ENCODE measurements at places on chromosomes 12 and 14. TPM values are rescaled to one million over a fixed set of nuclear protein-coding genes. Genes with fewer than 3 reads are reported as not detected.

DNA sequence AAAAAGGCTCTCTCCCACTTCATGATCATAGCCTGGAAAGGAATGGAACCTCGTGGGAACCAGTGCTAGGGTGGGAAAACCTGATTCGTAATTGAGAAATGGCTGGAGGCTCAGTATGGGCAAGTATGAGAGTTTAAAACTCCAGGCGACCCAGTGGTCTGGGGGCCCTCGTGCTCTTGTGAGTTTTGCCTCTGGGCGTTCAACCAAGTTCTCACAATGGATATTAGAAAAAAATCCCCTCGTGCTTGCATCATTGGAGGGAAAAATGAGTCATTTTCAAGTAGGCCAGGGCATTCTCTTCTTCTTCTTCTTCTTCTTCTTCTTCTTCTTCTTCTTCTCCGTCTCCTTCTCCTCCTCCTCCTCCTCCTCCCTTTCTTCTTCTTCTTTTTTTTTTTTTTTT is 39.0 kb downstream of the GPR68 start:
- DNase-seq, result no peak

DNA sequence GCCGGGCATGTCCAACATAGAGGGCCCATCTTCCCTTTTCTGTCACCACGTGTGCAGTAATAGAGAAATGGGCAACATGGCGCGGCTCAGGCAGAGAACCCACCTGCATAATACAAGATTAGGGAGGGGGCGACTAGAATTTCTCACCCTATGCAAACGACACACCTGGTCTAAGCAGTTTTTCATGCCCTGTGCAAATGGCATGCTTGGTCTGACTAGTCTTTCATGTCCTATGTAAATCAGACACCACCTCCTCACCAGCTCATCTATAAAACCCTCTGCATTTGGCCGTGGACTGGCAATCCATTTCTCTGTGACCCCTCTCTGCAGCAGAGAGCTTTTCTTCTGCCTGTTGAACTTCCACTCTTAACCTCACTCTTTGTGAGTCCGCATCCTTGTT is 180.2 kb upstream of the PZP start:
- DNase-seq, result no peak

GRCh38 chr14:51482102-51482501 is 169.6 kb upstream of the FRMD6 start:
- no peak for DNase-seq

The NOVA1 gene
- total RNA-seq, result not detected

The ADAMTS20 gene
- not detected for total RNA-seq
